ENCODE measurements at places on chromosomes 16 and 17.

GRCh38 chr16:61862221-61863155 is 173.8 kb downstream of the CDH8 start:
- no peak for DNase-seq

GRCh38 chr16:70659546-70659945 is 13.2 kb downstream of the IL34 start:
- no peak for DNase-seq

- no peak for DNase-seq
Observed at GRCh38 chr16:57260294-57260929, 15.4 kb downstream of the ARL2BP start.

DNA sequence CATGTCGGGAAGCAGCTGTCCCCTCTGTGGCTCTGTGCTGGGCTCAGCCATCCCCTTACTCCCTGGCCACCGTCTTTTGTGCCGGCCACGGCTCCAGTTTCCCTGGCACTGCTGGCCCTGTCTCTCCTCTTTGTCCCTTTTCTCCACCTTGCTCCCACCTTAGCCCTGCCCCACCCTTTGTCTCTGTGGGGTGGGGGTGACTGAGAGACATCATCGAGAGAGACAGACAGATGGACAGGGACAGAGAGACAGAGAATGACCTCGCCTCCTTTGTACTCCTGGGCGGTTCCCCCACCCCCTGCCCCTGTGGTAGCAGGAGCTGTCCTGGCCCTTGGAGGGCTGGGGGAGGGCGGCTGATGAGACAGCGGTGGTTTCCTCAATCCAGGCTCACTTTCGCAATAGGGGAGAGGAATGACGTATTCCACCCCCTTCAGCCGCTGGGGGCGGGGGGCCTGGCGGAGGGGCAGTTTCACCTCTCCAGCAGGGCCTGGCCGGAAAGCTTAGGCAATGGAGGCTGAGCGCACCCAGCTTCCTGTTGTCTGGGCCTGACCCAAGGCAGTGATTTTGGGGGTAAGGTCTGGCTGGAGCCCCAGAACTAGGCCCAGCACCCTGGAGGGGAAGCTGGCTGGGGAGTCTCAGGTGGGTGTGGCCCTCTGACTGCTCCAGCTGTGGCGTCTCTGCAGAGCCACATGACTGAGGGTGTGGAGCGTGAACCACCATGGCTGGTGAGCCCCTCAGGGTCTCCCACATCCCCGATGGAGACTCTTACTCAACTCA is 7.3 kb downstream of the FMNL1 start:
- peak; percentile 90 for DNase-seq

GRCh38 chr17:19348081-19348650 is 14.4 kb downstream of the B9D1 start:
- DNase-seq, result no peak

DNA sequence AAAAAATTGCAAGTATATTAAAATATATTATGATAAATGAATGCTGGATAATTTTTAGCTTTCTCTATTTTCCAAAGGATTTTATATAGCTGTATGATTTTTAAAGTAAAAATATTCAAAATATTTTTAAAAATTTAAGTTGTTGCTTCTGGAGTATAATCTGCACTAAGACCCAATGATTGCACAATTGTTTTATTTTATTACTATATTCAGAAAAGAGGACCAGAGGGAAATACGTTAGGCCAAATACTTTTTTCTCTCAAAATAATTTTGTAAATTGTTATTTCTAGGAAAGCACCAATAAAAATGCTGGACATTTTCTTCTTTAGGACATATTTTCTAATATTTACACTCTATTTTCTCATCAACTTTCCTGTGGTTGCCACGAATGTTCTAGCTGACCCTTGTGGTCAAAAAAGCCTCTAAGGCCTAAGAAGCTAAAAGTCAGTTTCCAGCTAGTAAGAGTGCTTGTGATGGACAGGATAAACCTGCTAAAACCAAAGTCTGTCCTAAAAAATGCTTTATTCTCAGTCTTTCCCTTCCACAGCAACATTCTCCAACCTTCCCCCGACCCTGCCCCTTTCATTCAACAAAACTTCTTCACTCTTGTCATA is 31.2 kb downstream of the MMD start:
- no peak for DNase-seq

DNA sequence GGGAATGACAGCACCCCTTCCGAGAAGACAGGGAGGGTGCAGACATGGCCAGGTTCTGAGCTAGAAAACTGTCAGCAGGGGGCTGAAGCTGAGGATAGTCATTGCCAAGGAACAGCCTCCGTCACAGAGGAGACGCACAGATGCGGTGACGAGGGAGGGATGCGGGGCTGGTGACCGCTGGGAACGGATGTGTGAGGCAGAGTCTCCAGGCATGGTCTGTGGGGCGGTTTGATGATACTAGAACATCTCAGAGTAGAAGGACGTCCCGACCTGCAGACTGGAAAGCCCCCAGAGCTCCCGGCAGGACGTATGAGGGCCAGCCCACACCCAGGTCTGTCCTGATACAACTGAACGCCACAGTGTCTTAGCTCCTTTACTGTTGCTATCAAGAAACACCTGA is 1.8 kb upstream of the CSNK1D start:
- DNase-seq, result no peak

DNA sequence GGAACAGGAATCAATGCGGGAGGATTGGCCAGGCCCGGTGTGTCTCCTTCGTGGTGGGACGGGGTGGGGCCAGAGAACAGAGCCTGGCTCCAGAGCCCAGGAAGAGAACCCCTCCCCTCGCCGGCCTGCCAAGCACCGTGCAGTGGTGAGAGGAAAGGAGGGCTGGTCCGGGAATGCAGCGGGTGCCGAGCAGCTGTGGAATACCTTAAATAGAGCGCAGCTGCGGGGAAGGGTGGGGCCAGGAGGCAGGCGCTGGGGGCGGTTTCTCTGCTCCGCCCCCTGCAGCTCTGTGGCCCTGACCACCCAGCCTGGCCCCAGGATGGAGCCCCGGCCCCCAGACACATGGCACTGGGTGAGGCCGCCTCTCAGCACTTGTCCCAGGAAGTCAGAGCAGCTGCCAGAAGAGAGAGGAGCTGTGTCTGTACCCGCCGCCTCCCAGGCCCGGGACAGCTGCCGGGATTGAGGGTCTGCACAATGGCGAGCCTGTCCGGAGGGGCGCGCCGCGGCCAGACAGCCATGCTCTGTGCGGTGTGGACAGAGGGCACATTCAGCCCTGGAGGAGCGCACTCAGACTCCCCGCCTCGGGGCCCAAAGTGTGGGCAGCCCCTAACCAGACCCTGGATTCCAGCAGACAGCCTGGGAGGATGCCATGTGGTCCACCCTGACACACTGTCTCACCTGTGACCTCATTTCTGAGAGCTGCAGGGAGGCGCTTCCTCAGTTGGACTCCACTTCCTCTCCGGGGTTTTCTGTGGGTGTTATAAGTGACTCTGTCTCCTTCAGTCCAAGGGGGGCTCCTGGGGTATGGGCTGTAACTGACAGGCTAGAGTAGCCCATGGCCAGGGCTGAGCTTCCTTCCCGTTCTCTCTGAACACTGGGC is 268.8 kb downstream of the SEC14L1 start:
- no peak for DNase-seq

Measured in stimulated activated CD4-positive, alpha-beta T cell treated with anti-CD3 and anti-CD28 coated beads, Interleukin-2, amount 100 ng/mL, for 24 hours (primary cell).